T-helper 2 cell treated with Interferon-gamma antibody and Interleukin-4, amounts not matched to agents 5 μg/mL and 100 μg/mL, for 36 hours (primary cell): ENCODE measurements at places on chromosomes 3 and 15.

GRCh38 chr15:77577366-77577950, 55.3 kb downstream of the LINGO1 start:
- DNase-seq = no peak

DNA sequence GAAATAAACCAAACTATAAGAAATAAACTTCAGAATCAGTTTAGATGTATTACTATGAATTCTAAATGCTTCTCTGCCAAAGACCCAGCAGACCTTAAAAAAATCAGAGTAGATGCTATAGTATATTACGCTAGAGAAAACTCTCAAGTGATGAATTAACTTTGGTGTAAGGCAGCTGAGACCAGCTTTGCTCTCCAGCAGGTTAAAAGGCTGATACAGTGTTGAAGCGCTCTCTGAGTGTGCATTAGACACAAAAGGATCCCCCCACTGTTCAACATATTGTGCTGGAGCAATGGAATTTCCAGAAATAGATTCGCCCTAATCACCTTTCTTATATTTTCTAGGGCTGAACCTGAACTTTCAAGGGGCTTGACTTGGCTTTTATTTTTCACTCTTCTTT, 190.0 kb downstream of the EFHB start:
- DNase-seq = no peak

GRCh38 chr3:127769284-127770081, 52.8 kb downstream of the MGLL start:
- no peak for DNase-seq

- no peak for DNase-seq
Observed at GRCh38 chr3:184211297-184211696, 18.1 kb upstream of the VWA5B2 start.

DNA sequence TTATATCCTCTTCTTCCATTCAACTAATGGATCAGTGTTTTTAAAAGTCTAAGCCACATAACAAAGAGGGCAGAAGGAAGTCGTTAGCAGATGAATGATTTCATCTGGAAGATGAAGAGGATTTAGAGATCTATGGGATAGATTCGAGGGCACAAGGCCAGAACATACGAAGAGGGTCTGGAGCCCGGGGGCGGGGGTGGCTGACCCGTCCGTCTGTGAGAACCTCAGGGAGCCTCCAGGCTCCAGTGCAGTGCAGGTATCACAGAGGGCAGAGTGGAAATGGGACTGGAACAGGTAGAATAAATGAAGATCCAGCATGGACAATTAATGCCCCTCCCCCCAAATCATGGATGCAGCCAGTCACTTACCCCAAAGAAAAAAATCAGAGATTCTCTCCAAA, 1.5 kb upstream of the GOLGA8B start:
- DNase-seq = no peak

- DNase-seq = no peak
Observed at GRCh38 chr3:141788149-141788548, 24.9 kb downstream of the GRK7 start.

DNA sequence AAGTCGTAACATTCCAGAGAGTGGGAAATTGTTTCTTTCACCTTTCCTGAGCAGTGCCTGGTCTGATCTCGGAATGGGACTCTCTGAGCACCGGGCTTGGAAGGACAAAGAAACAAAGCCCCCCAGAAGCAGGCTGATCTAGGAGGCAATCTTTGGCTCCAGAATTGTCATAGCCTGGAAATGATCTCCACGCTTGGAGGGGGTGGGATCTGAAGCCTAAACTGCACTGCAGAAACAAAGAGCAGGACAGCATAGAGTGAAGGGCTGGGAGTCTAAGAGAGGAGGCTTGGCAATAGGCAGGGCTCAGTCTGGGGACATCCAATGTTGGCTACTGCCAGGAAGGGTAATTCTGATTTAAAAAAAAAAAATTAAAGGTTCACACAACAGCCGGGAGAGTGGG, 1.9 kb downstream of the CRABP1 start:
- DNase-seq = no peak

- no peak for DNase-seq
Observed at GRCh38 chr15:81038975-81039607, 38.4 kb downstream of the TLNRD1 start.

- DNase-seq = no peak
Observed at GRCh38 chr3:153503873-153504272, 341.8 kb downstream of the RAP2B start.
